ENCODE measurements at places on chromosomes 4 and X.

- DNase-seq = no peak
Measured at GRCh38 chr4:124090021-124090420, 622.5 kb downstream of the ANKRD50 start.

DNA sequence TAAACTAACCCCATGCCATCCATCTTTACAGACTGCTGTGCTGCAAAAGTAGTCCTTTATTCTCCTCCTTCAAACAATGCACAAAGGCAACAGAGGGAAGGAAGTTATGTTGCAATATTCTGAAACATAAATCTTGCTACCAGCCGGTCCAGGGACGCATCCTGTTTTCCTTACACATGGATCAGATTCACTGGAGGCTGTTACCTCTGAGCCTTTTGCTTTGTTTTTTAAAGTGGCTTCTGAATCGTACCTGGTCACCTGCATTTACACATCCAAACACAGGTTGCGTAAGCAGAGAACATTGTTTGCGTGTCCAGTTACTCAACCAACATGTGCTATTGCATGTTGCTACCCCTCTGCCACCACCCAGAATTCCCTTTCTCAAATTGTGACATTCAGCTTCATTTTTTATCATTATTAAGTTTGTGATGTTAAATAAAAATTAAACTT is 8.8 kb downstream of the PPARGC1A start:
- no peak for DNase-seq

- no peak for DNase-seq
Measured at GRCh38 chrX:37959212-37960021, 46.9 kb upstream of the SYTL5 start.

DNA sequence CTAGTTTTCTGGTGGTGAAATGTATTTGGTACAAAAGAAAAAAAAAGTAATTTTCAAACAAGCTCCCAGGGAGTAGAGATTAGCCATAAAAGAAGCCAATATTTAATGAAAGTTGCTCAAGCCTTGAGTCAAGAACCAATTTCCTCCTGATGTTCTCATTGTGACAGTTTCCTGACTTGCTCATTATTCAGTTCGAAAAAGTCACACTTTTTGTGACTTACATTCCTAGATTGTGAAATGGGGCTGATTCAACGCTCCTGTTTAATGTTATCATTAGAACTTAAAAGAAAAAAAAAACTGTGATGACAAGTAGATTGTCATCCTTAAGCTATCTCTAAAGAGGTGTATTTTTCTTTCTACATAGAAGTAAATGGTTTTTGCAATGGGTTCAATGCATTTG is 122.6 kb upstream of the BMPR1B start:
- no peak for DNase-seq

- no peak for DNase-seq
Measured at GRCh38 chrX:110167952-110168451, 149.9 kb downstream of the AMMECR1 start.

DNA sequence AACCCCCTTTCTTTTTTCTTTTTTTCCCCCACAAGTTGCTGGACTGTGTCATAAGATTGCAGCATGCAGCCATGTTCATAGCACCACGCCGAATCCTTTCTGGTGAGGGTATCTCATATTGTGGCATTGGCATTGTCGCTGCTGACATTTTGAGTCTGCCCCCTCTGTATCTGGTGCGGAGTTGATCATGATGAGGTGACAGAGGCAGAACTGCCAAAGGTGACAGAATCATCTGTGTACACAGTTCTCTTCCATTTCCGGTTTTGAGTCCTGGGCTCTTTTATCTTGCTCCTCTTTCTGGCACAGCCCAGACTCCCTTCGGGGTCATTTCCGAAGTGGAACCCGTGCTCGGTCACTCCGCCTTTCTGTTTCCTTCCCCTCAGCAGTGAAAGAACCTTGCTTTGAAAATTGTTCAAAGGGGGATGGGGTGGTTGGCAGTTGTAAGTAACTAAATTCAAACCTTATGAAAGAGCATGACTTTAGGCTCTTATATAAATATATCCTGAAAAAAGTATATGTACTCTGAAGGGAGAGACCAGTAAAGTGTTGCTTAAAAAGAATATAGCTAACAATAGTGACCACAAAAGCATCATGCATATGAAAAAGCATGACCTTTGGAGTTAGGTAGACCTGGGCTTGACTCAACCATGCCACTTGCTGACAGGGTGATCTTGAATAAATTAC is 55.0 kb upstream of the BMP2K start:
- DNase-seq = no peak

GRCh38 chrX:47723083-47723482 is 64.1 kb upstream of the UXT start:
- no peak for DNase-seq

DNA sequence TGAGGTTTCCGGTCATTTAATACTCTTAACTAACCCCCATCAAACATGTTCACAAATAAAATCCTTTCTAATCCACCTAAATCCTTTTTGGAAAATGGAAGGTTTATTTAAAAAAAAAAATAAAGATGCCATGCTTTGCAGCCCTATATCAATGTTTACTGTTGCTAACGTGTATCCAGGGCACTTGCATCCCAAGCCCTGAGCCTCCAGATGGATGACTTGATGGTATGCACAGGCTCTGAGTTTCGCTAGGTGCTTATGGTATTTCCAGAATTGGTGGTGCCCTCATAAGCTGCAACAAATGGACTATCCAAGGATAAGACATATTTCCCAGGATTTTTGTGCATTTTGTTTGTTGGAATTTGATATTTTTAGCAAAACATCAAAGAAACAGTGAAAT is 257.7 kb downstream of the PRDM5 start:
- DNase-seq = peak; percentile 5

GRCh38 chrX:150594584-150594983 is 26.2 kb downstream of the MTM1 start:
- DNase-seq = no peak

DNA sequence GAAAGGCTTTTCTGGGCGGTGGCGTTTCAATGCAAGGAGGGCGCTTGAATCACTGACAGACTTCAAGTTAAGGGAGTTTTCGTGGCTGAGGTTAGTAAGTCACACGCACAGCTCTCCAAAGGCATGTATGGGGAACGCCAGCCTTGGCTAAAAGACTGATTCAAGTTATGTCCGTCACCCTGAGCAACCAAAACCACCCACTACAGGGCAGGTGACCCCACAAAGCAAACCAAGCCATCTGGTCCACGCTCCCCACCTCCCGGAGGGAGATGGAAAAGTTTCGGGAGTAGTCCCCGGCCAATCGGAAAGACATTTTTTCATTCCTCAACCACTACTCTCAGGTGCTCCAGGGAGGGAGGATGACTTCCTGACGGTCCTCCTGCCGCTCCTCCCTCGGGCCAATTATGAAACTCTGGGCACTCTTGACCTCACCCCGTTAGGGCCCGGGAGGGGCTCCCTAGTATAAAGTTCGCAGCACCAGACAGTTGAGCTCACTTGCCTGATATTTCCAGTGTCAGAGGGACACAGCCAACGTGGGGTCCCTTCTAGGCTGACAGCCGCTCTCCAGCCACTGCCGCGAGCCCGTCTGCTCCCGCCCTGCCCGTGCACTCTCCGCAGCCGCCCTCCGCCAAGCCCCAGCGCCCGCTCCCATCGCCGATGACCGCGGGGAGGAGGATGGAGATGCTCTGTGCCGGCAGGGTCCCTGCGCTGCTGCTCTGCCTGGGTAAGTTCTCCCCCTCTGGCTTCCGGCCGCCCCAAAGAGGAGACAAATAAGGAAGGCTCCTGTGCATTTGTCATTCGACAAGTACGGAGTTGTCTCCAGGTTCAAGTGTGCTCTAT is at the start of gene EREG:
EREG (plus strand) TSS at position 494 of the 840 bp plus-strand sequence; CDS start at position 658, 164 bp downstream.
- DNase-seq = peak; percentile 72

- DNase-seq = no peak
Measured at GRCh38 chr4:73420615-73421014, 15.4 kb upstream of the AFP start.

DNA sequence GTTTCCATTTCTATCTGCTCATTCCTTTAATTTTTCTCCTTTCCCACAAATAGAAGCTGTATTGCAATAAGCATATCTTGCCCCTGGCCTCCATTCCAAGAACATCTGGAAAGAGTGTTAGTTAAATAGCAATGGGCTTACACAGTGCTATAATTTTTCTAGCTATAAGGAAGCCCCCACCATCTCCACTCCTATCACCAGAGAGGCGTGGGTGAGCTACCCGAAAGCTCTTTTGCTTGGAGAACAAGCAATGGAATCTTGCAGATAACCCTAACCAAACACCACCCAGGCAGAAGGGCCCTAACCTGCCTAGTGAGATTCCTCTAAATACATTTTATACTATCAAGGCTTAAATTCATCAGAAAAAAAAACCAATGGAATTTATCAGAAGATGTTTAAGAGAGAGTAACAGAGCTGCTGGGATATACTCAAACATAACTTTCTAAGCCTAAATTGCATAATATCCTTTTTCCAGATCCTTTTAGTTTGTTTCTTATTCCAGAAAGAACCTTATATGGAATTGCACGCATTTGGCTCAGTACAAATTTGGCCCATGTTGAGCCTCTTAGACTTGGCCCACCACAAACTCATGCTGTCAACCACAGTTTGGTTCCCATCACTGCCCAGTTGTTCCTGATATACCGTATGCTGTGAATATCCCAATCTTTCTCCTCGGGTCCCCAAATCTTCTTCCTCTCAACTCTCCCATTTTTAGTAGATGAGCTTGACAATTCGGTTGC is 91.6 kb upstream of the PLAC1 start:
- DNase-seq = no peak

- DNase-seq = peak; percentile 97
Measured at GRCh38 chr4:183407128-183407585, 37.3 kb upstream of the CDKN2AIP start.

- peak; percentile 52 for DNase-seq
Measured at GRCh38 chrX:36957425-36958328, 50.5 kb upstream of the FAM47C start.

DNA sequence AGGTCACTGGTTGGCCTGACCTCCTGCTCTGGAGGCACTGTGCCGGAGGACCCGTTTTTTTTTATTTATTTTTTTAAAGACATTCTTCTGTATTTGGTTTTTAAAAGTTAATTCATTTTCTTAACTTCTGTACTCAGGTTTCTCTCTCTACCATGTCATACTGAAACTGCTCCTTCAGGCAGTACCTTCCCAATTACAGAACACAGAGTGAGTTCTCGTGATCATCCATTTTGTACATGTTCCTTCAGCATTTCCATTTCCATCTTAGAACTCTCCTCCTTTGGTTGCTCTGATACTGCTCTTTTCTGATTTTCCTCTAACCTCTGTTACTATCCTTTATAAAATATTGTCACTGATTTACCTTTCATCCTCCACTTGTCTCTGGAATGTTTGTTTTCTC is 17.9 kb downstream of the UBE2K start:
- no peak for DNase-seq

- DNase-seq = peak; percentile 15
Measured at GRCh38 chr4:100986360-100986868, 360.9 kb downstream of the PPP3CA start.

DNA sequence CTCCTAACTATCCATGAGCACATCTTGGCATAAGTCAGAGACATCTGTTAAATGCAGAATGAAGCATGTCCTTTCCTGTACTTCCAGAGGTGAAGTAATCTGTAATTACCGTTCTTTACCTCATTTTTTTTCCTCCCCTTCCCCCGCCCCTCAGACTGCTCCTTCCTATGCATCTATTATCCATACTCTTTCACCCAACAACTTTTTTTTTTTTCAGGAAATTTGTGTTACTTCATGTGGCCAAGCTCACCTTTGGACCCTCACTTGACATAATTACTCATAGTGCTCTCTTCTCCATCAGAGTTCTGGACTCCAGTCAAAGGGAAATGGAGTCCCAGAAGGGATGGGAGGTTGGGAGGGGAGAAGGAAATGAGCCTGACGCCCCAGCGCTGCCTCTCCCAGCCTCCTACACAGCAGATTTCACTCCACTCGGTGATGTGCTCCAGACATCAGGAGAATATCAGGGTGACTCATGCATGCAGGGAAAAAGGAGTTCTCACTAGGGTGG is 568.8 kb downstream of the STIM2 start:
- DNase-seq = no peak

DNA sequence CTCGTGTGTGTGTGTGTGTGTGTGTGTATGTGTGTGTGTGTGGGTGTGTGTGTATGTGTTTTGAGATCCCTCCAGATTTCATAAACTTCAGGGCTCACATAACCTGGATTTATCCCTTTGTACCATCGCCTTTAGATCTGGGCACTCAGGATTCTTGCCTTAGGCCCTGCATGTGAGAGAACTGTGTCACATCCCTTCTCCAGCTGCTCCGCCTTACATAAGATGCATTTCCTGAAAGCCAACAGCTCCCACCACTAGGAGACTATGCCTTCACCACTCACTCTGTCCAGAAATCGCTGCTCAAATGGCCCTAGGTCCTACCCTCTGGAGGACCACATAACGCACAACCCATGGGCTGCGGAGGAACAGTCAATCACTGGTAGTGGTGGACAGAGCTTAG is 348.8 kb downstream of the CCSER1 start:
- DNase-seq = no peak

DNA sequence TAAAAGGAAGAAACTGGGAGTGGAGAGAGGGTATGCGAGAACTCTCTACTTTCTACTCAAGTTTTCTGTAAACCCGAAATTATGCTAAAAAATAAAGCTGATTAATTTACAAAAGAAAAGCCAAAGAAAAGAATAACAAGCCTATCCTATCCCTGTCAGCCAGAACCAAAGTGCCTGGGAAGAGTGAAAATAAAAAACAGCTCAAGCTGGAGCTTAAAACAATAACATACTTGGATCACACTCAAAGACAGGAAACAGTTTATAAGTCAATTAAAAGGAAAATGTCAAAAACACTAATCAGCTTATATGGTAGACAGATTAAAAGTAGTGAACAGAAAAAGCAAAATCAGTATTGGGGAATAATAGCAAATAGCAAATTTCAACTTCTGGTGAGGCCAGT is 139.4 kb downstream of the FRYL start:
- no peak for DNase-seq

DNA sequence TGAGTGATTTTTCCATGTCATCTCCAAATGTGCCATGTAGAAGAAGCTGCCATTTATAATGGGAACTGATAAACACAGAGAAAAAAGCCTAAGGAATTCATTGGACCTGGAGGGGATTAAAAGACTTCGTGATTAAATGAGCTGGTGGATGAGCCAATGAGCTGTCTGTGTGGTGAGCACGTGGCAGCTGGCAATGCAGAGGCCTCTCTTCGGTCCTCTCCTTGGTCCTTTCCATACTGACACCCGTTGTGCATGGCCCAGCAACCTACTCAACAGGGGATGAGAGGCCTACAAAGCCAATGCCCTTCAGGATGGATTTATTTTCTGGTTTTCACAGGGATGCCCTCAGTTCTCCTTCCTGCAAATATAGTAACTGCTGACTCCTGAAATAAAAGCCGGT is 87.7 kb upstream of the STS start:
- no peak for DNase-seq

GRCh38 chr4:23455456-23456158 is 434.2 kb downstream of the PPARGC1A start:
- DNase-seq = peak; percentile 24

GRCh38 chr4:89000844-89001360 is 56.1 kb downstream of the FAM13A start:
- peak; percentile 10 for DNase-seq

GRCh38 chr4:165331823-165332222 is 4.4 kb downstream of the MSMO1 start:
- no peak for DNase-seq

Measured in eye (tissue), 1 donor.